ENCODE measurements at places on chromosomes 12 and 14.

- DNase-seq = no peak
These were observed 326.8 kb downstream of the CCDC91 start for GRCh38 chr12:28517101-28517500.

GRCh38 chr14:95272057-95272456, 47.7 kb downstream of the CLMN start:
- no peak for DNase-seq

DNA sequence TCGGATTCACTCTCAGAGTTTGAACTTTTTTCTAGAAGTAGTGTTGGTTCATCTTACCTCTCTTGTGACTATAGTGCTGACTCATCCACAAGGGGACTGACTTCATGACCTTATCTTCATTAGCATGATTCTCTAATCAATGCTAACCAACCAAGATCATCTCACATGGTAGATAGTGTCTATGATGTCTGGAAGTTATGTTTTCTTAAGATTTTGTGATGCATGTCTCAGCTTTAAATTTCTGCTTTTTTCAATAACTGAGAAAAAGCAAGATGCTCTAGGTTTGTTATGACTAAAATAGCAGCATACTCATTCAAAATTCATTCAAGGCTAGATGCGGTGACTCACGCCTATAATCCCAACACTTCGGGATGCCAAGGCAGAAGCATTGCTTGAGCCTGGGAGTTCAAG, 12.3 kb upstream of the SLC35E3 start:
- no peak for DNase-seq

DNA sequence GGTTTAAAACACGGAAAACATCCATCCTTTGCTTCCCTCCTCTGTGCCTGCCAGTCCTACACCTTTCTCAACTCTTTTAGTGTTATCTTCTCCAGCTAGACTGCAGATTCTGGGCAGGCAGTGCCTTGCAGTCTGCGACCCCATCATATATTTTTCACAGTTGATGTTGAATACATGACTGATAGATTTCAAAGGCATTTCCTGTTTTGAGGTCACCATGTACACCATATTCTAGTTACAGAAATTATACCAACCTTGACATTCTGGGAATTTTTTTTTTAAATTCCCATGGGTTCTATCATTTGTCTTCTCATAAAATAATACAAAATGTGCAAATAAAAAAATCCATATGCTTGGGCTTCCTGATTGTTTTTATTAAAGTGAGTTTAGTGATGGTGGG, 16.6 kb downstream of the SOCS2 start:
- DNase-seq = no peak

GRCh38 chr12:58919231-58920101, 838 bp downstream of the LRIG3 start:
- DNase-seq = no peak

- no peak for DNase-seq
These were observed 24.3 kb downstream of the BCL2L14 start for GRCh38 chr12:12095021-12095420.

DNA sequence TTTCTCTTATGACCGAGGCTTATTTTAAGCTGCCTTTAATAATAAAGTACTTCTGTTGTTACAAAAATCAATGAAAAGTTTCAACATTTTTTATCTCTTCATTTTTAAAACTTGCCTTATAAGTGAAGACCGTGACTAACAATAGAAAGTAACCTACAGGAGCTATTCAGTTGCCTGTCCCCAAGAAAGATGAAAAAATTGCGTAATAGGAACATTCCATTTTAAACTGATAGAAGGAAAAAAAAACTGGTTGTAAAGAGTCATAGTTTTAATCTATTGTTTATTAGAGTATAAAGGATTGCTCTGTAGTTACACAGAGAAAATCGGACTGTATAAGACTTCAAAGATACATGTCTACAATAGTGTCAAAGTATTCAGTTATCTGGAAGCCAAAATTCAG, 83.3 kb downstream of the DAAM1 start:
- DNase-seq = no peak

DNA sequence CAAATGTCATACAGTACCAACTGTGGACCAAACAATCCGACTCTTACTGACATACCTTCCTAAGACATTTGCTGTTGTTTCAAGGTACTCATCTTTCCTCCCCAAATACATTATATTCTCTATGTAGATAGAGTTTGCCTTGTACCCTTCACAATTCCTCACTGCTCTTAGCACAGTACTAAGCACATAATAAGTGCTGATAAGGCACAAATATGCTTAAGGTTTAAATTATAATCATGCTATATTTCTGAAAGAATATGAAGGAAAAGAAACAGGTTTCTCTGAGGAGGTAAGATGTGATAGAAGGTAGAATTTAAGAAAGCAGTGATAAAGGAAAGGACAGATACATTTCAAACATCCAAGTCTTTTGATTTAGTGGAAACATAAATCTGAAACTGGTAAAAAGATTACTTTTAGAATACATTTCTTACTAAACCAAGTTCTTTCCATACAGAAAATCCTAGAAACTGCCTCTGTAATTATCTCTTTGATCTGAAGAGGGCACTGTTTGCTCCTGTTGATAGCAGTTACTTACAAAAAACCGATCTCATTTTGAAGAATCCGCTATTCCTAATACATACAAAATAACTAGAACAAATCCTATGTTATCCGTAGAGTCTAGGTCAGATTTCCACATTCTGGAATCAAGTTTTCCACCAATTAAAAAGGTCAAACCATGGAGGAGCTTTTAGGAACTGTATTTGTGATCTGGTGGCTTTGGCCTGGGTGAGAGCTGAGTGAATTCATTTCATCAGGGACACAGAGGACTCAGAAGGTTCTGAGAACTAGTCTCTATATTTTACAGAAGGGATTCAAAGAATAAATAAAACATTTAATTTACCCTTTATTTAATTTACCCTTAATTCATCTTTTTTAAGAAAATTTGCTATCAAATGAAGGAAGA, 311.9 kb downstream of the DAD1 start:
- no peak for DNase-seq

- DNase-seq = no peak
These were observed 20.3 kb upstream of the TMX1 start for GRCh38 chr14:51219473-51220448.

DNA sequence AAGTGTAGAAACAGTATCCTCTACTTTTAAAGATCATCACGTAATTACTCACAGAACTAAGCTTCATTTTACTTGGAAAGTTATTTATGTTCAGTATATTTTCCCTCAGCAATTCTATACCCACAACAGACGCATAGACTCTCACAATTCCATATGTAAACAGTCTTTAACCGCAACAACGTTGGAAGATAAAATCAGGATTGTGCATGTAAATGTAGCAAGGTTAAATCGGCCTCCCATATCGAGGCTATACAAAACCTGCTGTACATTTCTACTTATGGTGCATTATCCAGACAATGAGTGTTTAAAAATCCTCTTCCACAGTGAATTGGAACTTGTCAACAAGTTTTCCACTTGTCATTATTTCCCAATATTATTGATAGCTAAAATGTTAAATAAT, 581.1 kb downstream of the SLC16A7 start:
- no peak for DNase-seq

DNA sequence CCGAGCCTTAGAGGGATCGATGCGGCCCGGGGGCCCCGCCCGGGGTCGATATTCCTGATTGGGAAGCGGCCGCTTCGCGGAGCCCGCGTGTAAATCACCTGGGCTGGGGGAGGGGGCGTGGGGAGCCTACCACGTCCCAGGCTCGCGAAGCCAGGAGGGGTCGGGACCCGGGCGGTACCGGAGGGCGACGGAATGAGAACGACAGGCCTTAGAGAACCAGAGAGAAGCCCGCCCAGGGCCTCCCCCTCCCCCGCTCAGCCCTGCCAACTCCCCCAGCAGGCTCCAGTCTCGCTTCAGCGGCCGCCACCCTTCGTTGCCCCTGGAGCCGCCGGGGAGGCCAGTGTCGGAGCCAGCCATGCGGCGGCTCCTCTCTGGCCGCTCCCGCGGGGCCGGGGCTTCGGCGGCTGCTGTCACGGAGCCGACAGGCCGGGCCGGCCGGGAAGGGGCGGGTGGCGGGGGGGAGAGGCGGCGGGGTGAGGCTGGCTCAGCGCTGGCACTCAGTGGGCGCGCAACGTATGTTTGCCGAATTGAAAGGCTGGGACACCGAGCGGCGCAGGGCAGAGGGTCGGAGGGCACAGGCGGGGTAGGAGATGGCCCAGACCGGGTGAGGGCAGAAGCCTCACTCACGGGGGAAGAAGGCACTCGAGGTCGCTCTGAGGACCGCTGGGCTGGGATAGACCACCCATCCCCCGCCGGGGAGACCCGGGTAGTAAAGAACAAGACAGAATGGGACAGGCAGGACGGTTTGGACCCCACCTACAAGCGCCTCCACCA, 1.4 kb upstream of the DNAJC22 start:
- DNase-seq = no peak

Measured in GDM1 (cell line).